Colonic mucosa (tissue), 4 donors: ENCODE measurements at places on chromosomes 2 and 18. TPM values are rescaled to one million over a fixed set of nuclear protein-coding genes. Genes with fewer than 3 reads are reported as not detected.

The SLC23A3 gene
- 13.8 TPM for total RNA-seq

The LIMS2 gene
- 37.2 TPM for total RNA-seq

The RAX gene
- not detected for total RNA-seq

The PLB1 gene
- 1.3 TPM for total RNA-seq

The TOGARAM2 gene
- total RNA-seq = 0.59 TPM

The SRD5A2 gene
- total RNA-seq = not detected

The SLC19A3 gene
- 19.6 TPM for total RNA-seq

The ANKRD30BL gene
- not detected for total RNA-seq

The ANKRD62 gene
- total RNA-seq = 0.40 TPM

The CNRIP1 gene
- total RNA-seq = 2.5 TPM

The SLC38A11 gene
- total RNA-seq = 3.0 TPM

The KRTCAP3 gene
- total RNA-seq = 147 TPM

The CRYGD gene
- not detected for total RNA-seq

The VWC2L gene
- total RNA-seq = not detected

The ERFE gene
- total RNA-seq = 0.50 TPM

The TTC21B gene
- total RNA-seq = 13.2 TPM

The UCN gene
- 0.74 TPM for total RNA-seq

The PRSS56 gene
- total RNA-seq = not detected

The RTP5 gene
- not detected for total RNA-seq

The SKA1 gene
- total RNA-seq = 21.3 TPM

The SCYGR3 gene
- total RNA-seq = not detected

The PLCD4 gene
- total RNA-seq = 1.6 TPM

The TEKT4 gene
- total RNA-seq = not detected

The POTEE gene
- 0.22 TPM for total RNA-seq

The CTLA4 gene
- 0.84 TPM for total RNA-seq

The SLC66A2 gene
- total RNA-seq = 88.0 TPM

The MAPRE2 gene
- total RNA-seq = 25.5 TPM

The R3HDM1 gene
- total RNA-seq = 34.2 TPM

The LDAH gene
- 25.9 TPM for total RNA-seq

The ACKR3 gene
- total RNA-seq = 3.5 TPM
